Stimulated activated naive CD4-positive, alpha-beta T cell treated with Interleukin-2 at 50 U/mL for 16 hours (primary cell): ENCODE measurements at places on chromosomes 5 and 9.

DNA sequence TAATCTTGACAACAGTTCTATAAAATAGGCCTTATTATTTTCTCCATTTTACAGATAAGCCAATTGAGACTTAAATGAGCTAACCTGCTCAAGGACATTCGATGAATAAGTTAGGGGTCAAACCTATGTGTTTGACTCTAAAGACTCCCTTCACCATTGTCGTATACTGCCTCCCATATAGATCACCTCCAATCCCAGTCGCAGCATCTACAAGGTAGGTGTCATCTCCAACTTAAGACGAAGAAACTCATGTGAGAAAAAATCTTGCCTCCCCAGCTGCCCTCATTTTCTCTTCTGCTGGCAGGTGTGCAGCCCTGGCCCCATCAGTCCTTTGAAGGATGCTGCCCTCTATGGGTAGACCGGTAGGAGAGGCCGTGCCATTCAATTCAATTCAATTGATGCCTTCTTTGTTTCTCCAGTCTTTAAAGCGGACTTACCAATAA, 75.2 kb upstream of the SMARCA2 start:
- DNase-seq = peak; percentile 20

GRCh38 chr9:82512728-82513127, 524.2 kb downstream of the SPATA31D1 start:
- DNase-seq = no peak

GRCh38 chr9:78286125-78286524, 10.8 kb upstream of the PSAT1 start:
- DNase-seq = no peak

DNA sequence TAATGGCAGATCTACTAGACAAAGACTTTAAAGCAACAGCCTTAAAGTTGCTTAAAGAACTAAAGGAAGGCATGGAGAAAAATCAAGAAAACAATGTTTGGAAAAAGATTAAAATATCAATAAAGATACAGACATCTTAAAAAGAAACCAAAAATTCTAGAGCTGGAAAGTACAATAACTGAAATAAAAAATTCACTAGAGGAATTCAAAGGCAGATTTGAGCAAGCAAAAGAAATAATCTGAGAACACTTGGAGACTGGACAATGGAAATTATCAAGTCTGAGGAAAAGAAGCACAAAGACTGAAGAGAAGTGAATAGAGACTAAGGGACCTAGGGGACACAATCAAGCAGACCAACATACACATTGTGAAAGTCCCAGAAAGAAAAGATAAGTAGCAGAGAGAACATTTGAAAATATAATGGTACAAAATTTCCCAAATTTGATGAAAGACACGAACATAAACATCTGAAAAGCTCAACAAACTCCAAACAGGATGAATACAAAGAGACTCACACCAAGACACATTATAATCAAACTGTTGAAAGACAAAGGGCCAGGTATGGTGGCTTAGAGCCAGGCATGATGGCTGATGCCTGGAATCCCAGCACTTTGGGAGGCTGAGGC, 26.3 kb downstream of the SIL1 start:
- no peak for DNase-seq

DNA sequence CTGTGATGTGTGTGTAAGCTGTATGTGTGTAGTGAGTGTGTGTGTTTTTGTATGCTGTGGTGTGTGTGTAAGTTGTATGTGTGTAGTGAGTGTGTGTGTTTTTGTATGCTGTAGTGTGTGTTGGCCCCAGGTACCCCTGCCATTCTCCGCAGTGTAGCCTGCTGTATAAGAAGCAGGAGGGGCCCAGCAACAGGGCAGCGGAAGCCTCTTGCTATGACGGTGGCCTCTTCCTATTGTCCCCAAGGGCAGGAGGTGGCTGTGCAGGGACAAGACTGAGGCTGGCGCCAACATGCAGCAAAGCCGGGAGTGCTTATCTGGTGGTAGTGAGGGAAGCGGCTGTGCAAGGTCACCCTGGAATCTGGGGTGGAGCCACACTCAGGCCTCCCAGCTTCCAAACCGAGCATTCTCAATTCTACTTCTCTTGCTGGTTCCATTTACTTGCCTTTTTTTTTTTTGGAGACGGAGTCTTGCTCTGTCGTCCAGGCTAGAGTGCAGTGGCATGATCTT, 5.1 kb downstream of the SPAAR start:
- DNase-seq = no peak

DNA sequence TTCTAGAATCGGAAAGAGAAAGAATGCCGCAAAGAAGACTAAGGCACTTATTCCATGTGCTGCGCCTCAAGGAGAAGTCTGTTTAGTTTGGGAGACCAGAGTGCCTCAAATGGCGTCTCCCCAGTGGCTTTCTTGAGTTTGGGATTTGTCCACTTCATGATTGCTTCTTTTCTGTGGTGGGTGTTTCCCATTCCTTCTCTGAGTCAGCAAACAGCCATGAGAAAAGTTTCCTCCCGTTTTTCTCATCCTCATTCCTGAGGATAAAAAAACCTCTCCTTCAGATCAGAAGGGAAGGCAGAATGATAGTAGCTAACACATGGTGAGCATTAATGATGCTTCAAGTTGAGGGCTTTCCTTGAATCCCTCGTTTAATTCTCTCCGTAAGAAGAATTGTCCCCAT, 275.9 kb upstream of the WWC1 start:
- no peak for DNase-seq

- no peak for DNase-seq
Observed at GRCh38 chr5:83711982-83712601, 8.6 kb downstream of the HAPLN1 start.

- no peak for DNase-seq
Observed at GRCh38 chr9:114005371-114006154, 72.5 kb downstream of the AMBP start.

DNA sequence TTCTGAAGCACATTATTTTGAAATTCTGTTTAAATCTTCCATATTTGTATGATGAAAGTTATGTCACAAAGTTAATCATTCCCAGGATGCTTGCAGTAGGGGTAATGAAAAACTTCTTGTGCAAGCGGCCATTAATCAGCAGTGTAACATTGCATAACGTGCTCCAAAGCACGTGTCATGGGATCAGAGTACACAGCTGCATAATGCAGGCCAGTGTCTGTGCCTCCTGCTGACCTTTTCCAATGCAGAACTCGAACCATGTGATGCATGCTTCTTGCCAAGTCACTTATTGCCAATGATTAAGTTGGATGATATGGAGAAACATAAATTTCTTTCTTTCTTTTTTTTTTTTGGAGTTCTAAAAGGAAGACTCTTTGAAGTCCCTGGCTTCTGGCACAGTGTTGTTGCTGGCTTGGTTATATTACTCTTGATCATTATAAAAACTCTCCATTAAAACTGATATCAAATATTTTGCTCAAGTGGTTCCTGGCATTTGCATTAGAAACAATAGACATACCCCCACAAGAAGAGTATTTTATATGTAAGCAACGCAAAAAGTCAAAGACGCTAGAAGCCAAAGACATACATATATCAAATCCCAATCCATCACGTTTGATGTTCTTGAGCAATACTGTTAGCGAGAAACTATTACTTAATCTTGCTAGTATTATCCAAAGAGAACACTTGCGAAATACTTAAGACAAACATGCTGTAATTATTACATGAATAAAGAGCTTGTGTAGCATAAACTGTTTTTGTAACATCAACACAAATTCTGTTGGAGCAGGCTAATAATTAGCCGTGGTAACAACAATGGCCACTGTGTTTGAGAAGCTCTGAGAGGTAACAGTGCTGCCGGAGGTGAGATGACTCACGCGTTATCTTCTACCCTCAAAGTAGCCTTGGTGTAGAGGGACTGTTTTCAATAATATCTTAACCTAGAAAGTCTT, 164.2 kb downstream of the AUH start:
- no peak for DNase-seq
